Activated CD4-positive, alpha-beta T cell treated with anti-CD3 and anti-CD28 coated beads, Interleukin-2, Interleukin-6, amounts not matched to agents 100 ng/mL and 50 ng/mL, durations not matched to agents 16 hours and 8 hours (primary cell): ENCODE measurements at places on chromosomes 4 and X.

- DNase-seq: peak; percentile 27
These were observed 12.4 kb upstream of the EOLA2 start for GRCh38 chrX:149950681-149951080.

- no peak for DNase-seq
These were observed 130.0 kb downstream of the AR start for GRCh38 chrX:67673741-67674274.

DNA sequence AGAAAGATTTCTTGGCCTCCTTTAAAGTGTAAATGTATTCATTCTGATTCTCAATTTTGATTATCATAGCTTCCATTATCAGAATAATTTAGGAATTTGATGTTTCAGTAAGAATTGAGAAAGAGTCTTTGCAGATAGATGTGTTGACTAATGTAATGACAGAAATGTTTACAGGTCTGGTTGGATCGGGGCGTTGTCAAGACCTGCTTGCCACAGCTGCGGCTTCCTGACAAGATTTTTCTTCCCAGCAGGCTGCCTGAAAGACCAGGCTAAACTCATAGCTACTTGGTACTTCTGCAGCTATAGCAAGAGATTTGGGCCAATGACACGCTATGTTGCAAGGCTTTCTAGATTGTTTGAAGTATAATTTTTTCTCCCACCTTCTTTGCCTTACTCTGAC lies 91.5 kb upstream of the ANKRD50 start:
- no peak for DNase-seq

GRCh38 chrX:109357706-109358105 lies 124.2 kb downstream of the GUCY2F start:
- DNase-seq: no peak

DNA sequence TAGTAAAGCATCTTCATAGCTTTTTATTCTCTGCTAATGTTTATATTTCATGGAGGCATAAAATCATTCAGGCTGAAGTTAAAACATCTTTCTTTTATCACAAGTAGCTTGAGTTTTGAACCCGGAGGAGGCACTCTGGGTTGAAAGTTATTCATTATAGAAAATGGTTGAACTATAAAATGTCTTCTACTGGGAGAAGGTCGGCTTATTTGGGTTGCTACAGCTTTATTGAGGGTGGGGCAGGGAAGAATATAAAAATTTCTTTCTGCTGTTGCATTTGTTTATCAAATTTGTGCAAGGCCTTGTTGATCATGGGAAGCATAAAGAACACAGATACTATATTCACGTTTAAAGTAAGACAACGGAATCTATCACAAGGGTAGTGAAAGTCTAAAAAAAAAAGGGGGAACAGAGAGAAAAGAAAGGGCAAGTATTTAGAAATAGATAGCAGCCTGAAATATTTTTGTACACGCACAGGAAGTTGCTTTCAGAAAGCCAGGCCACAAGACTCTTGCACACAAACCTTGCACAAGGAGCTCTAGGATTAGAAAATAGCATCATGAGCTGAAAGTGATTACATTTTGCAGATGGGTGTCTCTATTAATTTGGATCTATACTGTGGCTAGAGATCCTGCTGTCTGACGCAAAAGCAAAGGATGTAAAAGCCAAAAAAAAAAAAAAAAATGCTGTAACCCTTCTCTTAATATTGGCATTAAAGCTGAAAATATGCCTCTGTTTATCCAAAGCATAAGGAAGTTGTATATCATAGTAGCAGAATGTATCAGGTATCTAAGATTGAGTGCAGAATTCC lies 37.2 kb upstream of the FAM9C start:
- DNase-seq: no peak

- DNase-seq: no peak
These were observed 97.5 kb downstream of the FANCB start for GRCh38 chrX:14775416-14775815.

DNA sequence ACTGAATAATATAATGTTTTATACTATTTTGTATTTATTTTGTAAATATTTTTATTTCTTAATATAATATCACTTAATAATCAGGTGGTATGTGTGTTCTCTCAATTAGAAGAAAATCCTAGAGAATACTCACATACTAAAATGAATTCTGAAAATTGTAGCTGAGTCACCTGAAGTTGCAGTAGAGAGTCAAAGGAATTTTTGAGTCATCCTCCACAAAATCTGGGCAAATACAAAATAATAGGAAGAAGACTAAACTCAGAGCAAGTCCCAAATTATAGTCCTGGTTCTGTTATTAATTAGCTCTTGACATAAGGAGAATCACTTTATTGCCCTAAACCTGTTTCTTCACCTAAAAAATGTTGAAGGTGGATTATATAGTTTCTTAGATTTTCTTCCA lies 57.8 kb downstream of the SPATA4 start:
- DNase-seq: no peak

DNA sequence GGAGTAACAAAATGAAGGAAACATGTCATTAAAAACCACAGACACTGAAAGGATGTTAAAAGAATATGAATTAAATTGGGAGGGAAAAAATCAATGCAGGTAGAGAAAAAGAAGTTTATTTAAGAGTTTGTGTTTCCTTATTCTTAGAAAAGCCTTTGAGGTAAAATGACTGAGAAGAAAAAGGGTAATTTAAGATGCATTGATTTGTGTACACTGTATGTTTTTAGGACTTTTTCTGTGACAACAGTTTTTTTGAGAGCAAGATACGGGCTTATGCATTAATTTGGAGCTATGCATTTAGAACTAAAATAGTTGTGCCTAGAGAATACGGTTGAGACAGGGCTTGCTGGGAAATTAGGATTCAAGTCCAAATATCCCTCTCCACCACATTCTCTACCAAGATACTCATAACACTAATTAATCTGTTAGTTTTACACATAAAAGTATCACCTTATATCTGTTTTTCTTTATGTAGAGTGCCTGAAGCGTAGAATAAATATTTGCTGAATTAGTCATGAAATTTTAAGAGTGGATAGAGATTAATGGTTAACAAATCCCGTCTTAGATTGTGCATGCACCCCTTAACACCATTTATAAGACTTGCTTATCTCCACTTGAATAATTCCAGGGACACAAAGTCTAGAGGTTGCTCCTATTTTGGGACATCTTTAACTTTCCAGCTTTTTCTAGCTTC lies 232.5 kb downstream of the PCDH7 start:
- no peak for DNase-seq

DNA sequence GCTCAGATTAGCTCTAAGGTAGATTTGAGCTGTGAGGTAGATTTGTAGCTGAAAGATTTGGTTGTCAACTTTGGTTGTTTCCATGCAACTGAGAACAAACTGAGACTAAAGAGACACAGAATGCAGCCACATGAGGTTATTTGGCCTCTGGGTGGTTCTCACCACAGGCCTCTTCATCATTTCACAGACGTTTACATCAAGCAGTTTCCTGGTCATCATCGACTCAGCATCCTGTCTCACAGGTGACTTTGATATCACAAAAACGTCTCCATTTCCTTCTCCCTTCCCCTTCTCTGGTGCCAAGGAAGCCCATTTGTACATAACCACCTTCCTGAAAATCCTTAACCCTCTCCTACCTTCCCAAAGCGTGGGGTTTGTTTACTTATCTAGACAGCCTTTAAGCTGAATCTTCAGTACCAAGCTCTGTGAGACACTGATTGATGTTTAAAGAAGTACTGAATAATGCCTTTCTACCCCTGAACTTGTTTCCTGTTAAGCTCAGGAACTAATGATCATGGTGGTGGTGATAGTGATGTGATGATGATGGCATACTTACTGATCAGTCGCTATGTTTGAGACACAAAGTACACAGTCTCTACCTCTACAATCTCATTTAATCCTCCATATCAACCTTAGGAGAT lies 81.9 kb downstream of the FAM114A1 start:
- peak; percentile 27 for DNase-seq

- no peak for DNase-seq
These were observed 25.7 kb upstream of the XIAP start for GRCh38 chrX:123834116-123834515.
